ENCODE measurements at places on chromosomes 2 and 18.
A peak's percentile ranks its signal among the peaks of the same experiment; 100 is the strongest.

DNA sequence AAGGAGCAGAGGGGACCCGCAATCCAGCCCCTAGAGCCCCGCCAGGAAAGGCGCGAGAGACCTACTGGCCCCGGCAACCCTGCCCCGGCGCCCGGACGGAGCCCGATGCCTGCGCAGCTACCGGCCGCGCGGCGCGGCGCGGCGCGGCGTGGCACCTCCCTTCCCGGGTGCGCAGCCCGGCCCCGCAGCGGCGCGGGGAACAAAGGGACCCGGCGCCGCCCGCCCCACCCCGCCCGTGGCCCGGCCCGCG is 307 bp downstream of the CDH2 start:
- DNase-seq, result no peak

DNA sequence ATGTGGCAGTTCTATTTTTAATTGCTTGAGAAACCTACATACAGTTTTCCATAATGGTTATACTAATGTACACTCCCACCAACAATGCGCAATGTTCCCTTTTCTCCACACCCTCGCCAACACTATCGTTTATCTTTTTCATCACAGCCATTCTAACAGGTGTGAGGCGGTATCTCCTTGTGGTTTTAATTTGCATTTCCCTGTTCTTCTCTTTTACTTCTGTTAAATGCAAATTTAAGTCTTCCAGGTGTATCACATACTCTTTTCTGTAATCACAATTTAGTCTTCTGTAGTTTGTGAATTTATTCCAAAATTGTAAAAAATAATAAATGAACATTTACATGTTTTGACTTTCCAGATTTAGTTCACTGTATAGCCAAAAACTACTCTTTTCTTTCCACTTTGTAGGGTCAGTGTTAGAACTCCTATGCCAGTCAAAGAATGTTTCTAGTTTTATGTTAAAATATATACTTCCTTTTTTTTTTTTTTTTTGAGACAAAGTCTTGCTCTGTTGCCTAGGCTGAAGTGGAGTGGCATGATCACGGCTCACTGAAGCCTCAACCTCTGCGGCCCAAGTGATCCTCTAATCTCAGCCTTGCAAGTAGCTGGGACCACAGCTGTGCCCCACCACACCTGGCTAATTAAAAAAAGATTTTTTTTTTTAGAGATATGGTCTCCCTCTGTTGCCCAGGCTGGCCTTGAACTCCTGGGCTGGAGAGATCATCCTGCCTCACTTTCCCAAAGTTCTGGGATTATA is 15.4 kb upstream of the ACYP2 start:
- DNase-seq, result no peak

GRCh38 chr2:46281939-46282338 is 15.3 kb upstream of the EPAS1 start:
- DNase-seq, result no peak

- no peak for DNase-seq
Measured at GRCh38 chr2:233245406-233245805, 6.1 kb upstream of the ATG16L1 start.

DNA sequence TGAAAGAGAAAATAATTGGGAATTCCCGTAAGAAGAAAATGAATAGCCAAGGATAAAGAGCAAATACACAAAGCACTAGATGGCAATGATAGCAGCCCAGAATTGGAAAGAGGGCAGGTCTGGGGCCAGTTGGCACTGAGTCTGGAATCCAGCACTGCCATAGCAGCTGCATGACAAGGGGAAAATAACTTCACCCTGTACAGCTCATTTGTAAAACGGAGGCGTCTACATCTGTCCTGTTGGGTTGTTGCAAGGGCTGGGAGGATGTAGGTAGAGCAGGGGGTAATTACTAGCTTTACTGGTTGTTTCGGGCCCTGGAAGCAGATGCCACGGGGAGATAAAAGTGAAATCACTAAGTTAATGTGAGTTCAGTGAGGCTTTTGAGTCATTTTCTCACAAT is 110.0 kb upstream of the RASGRP3 start:
- DNase-seq, result no peak

DNA sequence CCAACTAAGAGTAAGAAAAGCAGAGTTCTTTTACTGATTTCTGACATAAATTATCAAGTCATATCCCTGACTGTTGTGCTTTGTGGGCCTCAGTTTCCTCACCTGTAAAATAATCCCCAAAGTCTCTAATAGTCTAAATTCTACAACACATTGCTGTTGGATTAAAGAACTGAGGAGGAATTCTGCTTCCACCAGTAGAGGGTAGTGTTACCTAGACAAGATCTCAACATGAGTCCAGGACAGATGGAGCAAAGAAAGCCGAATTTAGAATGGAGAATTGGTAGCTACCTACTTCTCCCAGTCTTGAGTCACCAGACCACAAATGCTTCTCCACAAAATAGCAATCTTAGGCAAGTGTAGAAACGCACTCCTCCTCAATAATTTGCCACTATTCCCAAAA is 462.5 kb upstream of the FSHR start:
- peak; percentile 33 for DNase-seq

- no peak for DNase-seq
Measured at GRCh38 chr2:125125902-125126301, 1100.8 kb downstream of the CNTNAP5 start.

GRCh38 chr18:14970027-14970426 is 222.1 kb downstream of the ANKRD30B start:
- DNase-seq, result no peak
